A172 (cell line): ENCODE measurements at places on chromosomes 7 and 10.

GRCh38 chr7:100674411-100675104 lies 1.0 kb downstream of the GNB2 start:
- DNase-seq: no peak

GRCh38 chr7:95517870-95518269 lies 32.1 kb downstream of the ASB4 start:
- DNase-seq: no peak

- no peak for DNase-seq
Observed at GRCh38 chr10:68796605-68797004, 30.7 kb upstream of the STOX1 start.

GRCh38 chr7:64907641-64908326 lies 4.7 kb downstream of the ZNF273 start:
- peak; percentile 61 for DNase-seq

DNA sequence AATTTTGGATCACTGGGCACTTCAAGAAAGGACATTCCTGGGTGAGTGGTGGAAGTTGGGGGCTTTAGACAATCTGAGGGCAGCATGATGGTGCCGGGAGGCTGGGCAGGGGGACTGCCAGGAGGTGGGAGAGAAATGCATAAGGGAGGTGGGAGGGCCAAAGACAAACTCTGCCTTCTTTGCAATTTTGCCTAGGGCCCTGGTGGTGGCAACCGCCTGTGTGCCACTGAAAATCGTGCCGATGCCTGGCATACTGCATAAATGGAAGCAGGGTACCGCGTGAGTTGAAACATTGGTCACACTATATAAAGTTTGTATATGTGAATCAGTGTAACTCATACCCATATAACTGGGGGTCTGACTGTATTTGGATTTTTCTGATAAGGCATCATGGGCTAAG lies 3.3 kb downstream of the LUC7L2 start:
- DNase-seq: no peak

DNA sequence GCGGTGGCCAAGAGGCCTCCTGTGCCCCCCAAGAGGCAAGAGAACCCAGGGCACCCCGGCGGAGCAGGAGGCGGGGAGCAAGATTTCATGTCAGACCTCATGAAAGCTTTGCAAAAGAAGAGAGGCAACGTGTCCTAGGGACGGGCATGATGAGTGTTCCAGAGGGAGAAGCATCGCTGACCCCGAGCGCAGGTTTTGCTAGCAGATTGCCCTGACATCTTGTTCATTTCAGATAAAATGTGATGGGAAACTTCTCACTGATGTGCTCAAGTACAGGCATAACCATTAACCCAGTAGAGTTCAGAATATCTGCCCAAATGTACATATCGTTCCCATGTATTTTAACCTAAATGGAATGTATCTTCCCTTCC lies 129.2 kb downstream of the APBB1IP start:
- DNase-seq: no peak

GRCh38 chr10:24872049-24872789 lies 80.2 kb downstream of the PRTFDC1 start:
- no peak for DNase-seq

DNA sequence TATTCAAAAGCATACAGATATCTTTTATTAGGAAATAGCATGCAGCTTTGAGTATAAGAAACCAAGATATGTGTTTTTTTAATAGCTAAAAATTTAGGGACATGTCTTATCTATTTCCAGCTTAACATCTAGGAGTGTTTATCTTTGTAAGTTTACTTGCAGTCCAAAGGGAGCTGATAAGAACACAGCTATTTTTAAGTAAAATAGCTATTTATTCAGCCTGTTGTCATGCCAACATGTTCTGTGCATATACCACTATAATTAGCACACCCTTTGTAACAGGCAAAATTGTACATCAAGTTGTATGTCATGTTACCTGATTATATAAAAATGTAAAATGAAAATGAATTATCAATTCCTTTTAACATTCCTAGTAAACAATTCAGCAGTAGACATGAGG lies 29.6 kb downstream of the FAM133B start:
- DNase-seq: no peak

DNA sequence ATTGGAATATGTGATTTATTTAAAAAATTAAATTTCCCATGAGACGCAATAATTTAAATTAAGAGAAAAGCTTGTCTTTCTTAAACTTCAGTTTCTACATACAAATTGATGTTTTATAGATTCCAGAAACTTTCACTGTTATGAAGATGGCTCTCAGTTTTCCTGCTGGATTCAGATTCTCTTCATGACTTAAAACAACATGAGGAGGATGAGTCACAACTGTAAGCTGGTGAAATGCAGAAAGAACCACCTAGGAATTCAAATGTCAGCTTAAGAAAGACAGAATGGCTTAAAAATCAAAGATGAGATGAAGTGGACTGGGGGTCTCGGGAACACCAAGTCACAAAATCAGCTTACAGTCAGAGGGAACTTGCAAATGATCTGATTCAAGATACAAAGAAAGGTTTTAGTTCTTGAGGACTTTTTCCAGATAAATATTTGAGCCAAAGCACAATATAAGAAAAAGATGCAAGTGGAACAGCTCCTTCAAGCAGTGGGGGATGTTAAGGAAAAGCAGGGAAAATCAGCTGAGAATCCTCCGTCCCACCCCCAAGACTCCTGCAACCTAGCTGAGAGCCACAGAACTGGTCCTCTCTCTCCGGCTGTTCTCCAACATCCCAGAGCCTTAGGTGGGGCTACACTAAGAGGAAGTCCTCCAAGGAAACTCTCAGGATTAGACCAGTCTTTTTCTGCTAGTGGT lies 279.8 kb downstream of the KCNMA1 start:
- DNase-seq: peak; percentile 51

- no peak for DNase-seq
Observed at GRCh38 chr10:62056219-62056618, 154.7 kb downstream of the ARID5B start.

DNA sequence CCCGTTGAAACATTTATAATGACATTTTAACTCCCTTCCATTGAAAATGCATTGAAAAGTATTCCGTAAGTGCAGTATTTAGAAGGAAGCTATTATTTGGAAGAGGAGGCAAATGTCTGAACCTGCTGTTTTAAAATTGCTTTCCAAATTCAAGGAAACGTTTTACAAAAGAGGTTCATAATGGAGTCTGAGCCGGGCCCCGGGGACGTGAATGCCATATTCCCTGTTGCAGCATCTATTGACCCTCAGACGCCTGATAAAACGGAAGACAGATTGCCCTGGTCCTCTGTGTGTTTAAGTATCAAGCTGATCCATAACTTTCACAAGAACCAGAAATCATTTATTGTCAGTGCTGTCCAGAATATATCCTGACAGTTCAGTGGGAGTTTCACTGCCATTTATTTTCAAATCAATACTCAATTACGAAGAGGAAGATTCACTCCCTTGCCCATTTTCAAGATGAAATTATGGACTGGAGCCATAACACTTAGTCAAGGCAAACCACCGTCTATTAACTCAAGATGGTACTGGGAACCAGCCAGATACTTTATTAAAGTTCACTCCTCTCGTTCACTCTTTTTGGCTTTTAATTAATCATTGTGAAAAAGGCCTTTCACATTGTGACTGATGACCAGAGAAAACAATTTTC lies 435.7 kb upstream of the PFKP start:
- DNase-seq: no peak

DNA sequence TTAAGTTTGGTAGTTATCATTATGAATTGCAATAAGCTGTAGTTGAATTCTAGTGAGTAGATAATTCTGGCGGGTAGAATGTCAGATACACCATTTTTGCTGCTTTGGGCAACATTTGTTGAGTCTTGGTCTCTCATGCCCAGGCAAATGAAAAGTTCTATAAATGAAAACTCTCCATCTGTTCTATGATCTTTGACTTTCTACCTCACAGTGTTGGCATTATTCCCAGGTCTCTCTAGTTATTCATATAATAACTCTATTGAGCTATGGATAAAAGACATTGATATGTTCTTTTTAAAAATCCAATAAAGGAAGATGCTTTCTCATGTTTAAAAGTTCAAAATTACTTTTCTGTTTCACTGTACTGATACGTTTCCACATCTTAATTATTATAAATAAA lies 415.3 kb upstream of the SEMA3D start:
- no peak for DNase-seq

DNA sequence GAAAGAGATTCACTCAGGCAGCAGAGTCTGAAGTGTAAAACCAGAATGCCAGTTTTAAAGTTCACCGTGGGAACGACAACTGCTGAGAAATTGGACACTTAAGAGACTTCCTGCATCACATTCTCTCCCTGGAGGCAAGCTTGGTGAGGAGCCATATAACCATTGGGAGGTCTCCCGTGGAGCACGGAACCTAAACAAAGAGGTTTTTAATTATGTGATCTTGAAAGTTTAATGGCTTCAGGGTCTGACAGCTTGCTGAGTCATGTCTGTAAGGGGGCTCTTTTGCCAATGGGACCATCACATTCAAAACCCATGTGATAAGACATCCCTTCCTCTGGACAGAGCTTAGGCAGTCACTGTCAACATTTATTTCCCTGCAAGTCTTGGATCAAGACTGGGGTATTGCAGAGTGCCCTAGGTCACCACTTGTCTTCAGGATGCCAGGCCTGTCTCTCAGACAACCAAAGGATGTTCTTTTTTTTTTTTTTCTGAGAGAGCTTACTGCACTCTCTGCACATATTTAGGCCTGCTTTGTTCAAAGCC lies 674.4 kb downstream of the TYW1 start:
- peak; percentile 71 for DNase-seq
